ENCODE measurements at places on chromosomes 13 and 19. TPM values are rescaled to one million over a fixed set of nuclear protein-coding genes. Genes with fewer than 3 reads are reported as not detected.

DNA sequence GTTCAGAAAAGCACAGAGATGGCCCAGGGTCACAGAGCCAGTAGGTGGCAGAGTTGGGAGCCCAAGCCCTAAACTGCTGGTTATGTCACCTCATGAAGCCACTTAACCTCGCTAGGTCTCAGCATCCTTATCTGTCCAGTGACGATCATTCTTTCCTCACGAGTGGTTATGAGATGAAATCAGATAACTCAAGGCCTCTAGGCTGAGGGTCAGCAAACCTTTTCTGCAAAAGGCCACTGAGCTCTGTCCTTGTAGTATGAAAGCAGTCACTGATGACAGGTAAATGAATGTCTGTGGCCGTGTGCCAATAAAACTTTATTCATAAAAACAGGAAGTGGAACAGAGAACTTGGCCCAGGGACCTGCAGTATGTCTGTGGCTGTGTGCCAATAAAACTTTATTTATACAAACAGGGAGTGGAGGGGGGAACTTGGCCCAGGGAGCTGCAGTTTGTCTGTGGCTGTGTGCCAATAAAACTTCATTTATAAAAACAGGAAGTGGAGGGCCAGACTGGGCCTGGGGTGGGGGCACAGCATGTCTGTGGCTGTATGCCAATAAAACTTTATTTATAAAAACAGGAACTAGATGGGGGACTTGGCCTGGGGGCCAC lies 71.2 kb downstream of the GNG7 start:
- no peak overlapping the region for H3K4me3 ChIP-seq
- no peak overlapping the region for H3K27ac ChIP-seq
- no peak for DNase-seq
- no peaks in the 10 kb centered on the region for H3K36me3 ChIP-seq
- no peaks in the 10 kb centered on the region for H3K27me3 ChIP-seq
- peaks cover 28% of the 10 kb centered on the region for H3K4me1 ChIP-seq

Gene PCDH17
- total RNA-seq = 18.5 TPM

DNA sequence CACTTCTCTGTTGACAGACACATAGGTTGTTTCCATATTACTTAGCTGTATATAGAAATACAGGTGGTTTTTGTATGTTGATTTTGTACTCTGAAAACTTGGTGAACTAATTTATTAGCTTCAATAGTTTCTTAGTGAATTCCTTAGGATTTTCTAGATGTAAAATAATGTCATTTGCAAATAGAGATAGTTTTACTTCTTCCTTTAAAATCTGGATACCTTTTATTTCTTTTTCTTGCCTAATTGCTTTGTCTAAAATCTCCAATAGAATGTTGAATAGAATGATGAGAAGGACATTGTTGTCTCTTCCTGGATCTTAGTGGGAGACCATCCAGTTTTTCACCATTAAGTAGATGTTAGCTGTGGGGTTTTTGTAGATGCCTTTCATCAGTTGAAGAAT lies 18.7 kb downstream of the RB1 start:
- H3K4me3 ChIP-seq = no peak overlapping the region
- no peak overlapping the region for H3K27ac ChIP-seq
- no peaks in the 10 kb centered on the region for H3K36me3 ChIP-seq
- DNase-seq = no peak
- no peaks in the 10 kb centered on the region for H3K27me3 ChIP-seq

GRCh38 chr13:95382916-95383315 lies 81.7 kb upstream of the ABCC4 start:
- H3K27me3 ChIP-seq = no peaks in the 10 kb centered on the region
- peaks cover 8% of the 10 kb centered on the region for H3K4me1 ChIP-seq
- H3K27ac ChIP-seq = no peak overlapping the region

DNA sequence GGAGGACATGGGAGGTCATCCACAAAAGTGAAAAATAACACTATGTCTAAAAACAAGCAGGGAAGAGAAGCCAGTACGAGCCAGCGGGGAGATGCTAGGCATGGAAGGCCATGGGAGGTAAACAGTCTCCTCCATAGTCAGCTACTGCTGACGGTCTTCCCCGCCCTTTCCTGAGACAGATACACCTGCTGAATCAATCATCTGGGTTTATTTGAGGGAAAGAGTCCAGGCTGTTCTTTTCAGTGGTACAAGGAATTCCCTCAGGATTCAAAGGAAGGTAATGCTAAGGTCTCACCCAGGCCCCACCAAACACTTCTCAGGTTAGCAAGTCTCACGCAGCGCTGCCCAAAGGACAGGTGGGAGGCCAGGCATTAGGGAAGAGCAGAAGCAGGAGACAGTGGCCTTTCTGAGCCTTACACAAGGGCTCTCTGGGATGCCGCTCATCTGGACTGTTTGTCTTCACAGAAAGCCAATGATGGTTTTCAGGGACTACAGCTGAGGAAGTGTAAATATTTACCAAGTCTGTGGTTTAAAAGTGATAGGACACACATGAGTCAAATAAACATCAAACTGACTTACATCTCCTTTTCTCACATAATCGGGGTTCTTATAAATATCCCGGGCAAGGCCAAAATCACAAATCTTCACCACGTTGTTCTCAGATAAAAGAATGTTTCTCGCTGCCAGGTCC lies 173.9 kb downstream of the FLT1 start:
- H3K4me1 ChIP-seq = peaks cover 10% of the 10 kb centered on the region
- no peaks in the 10 kb centered on the region for H3K27me3 ChIP-seq
- H3K36me3 ChIP-seq = no peaks in the 10 kb centered on the region
- no peak for DNase-seq
- no peak overlapping the region for H3K4me3 ChIP-seq
- H3K27ac ChIP-seq = no peak overlapping the region

GRCh38 chr13:114037674-114038073 lies 63.8 kb upstream of the C13orf46 start:
- H3K27me3 ChIP-seq = no peaks in the 10 kb centered on the region
- H3K4me3 ChIP-seq = no peak overlapping the region
- no peak for DNase-seq
- H3K27ac ChIP-seq = no peak overlapping the region
- no peaks in the 10 kb centered on the region for H3K36me3 ChIP-seq
- H3K4me1 ChIP-seq = no peaks in the 10 kb centered on the region

GRCh38 chr13:102040812-102041211 lies 361.0 kb downstream of the FGF14 start:
- no peaks in the 10 kb centered on the region for H3K27me3 ChIP-seq
- no peak for DNase-seq
- H3K4me1 ChIP-seq = no peaks in the 10 kb centered on the region
- no peaks in the 10 kb centered on the region for H3K36me3 ChIP-seq
- H3K4me3 ChIP-seq = no peak overlapping the region
- H3K27ac ChIP-seq = no peak overlapping the region

GRCh38 chr19:42281146-42281826 lies 12.2 kb downstream of the CIC start:
- no peaks in the 10 kb centered on the region for H3K36me3 ChIP-seq
- H3K27me3 ChIP-seq = no peaks in the 10 kb centered on the region
- peaks cover 55% of the 10 kb centered on the region for H3K4me1 ChIP-seq
- peak; percentile 89 for DNase-seq
- H3K4me3 ChIP-seq = peak overlapping the region; percentile 44
- H3K27ac ChIP-seq = peak overlapping the region; percentile 95

DNA sequence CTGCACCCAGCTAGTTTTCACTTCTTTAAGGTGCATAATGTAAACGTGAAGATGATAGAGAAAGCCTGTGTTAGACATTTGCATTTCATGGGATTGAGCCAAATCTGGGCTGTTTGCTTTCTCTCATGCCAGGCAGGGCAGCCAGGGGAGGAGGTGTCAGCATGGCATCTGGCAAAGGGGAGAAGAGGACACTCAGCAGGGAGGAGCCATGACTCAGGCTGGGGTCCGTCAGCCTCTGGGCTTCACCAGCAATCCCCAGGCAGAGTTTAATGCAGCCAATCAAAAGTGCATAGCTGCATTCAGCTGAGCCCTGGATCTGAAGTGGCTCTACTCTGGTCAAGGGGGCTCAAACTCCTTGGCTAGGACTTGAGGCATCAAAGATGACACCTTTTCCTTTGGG lies 23.5 kb downstream of the EBPL start:
- H3K36me3 ChIP-seq = no peaks in the 10 kb centered on the region
- H3K4me3 ChIP-seq = no peak overlapping the region
- H3K4me1 ChIP-seq = no peaks in the 10 kb centered on the region
- DNase-seq = no peak

Gene ODAD3
- 1.5 TPM for total RNA-seq

Gene TMEM150B
- total RNA-seq = 3.6 TPM

DNA sequence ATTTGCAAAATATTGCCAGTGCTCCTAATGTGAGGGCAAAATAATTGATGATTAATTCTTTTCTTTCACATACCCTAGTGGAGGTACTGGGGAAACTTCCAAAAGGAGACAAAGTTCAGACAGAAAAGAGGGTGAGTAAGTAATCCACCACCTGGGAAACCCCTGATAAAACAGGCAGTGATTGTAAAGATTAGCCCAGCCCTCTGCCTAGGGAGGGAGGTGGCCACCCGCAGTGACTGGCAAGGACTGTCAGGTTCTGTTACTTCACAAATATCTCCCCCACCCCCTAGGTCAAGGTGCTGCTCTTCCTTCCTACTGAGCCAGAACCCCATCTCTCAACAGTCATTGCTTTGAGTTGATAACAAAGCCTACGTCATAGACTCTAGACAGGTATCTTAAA lies 239.7 kb downstream of the DNAJC15 start:
- no peak overlapping the region for H3K4me3 ChIP-seq
- H3K36me3 ChIP-seq = no peaks in the 10 kb centered on the region
- H3K4me1 ChIP-seq = no peaks in the 10 kb centered on the region
- no peak for DNase-seq
- no peaks in the 10 kb centered on the region for H3K27me3 ChIP-seq

- no peak overlapping the region for H3K27ac ChIP-seq
- H3K4me3 ChIP-seq = no peak overlapping the region
- H3K4me1 ChIP-seq = no peaks in the 10 kb centered on the region
Observed at GRCh38 chr19:40511487-40511886, 44.7 kb downstream of the SPTBN4 start.
